ENCODE measurements at places on chromosomes 3 and 15.

GRCh38 chr15:51129535-51130188 lies 35.0 kb upstream of the TNFAIP8L3 start:
- no peak for DNase-seq

- DNase-seq = no peak
Observed at GRCh38 chr3:115885621-115886020, 262.3 kb downstream of the GAP43 start.

DNA sequence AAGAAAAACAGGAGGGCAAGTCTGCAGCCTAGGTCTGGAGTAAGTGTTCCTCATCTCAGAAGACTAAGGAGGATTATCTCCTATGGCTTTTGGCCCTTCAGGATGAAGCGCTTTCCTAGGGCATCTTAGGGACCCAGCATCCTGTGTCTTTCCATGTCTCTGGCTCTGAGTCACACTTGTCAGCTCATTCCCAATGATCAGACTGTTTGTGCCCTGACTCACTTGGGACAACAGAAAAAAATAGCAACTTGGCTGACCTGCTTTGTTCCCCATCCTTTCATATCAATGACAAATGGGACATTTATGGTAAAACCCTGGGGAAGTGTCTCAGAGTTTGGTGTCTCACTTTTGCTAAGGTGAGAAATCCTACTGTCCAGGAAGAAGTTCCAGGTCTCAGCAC lies 76.2 kb upstream of the OXTR start:
- no peak for DNase-seq

DNA sequence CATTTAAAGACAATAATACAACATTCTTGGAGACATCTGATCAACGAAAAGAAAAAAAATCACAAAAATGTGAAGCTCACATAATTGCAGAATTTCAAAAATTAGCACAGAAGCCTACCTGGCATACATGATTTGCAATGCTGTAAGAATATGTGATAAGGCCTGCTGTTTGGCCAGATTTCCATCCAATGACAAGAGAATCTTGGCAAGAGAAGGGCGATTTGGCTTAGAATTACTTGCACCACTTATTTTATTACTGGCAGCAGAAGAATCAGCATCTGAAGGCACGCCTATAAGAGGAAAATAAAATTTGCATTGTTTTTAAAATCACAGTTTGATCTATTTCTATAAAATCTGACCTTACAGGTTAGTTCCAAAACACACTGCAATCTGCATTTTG lies 70.3 kb upstream of the OCA2 start:
- DNase-seq = no peak

GRCh38 chr15:95563634-95564033 lies 766.9 kb upstream of the NR2F2 start:
- no peak for DNase-seq

Measured in suppressor macrophage treated with lipopolysaccharide for 4 hours (primary cell).